Myometrial cell (primary cell): ENCODE measurements at places on chromosomes 2 and 18. TPM values are rescaled to one million over a fixed set of nuclear protein-coding genes. Genes with fewer than 3 reads are reported as not detected.

AGAP1 gene
- total RNA-seq, result 3.2 and 5.8 TPM in 2 replicates

FBLN7 gene
- total RNA-seq, result under 0.01 TPM in 1 of 2 replicates, not detected in the other

RAB1A gene
- 89.0 and 102 TPM in 2 replicates for total RNA-seq

LAMA3 gene
- total RNA-seq, result 1.4 and 2.0 TPM in 2 replicates
